ENCODE measurements at places on chromosomes 6 and 20.

DNA sequence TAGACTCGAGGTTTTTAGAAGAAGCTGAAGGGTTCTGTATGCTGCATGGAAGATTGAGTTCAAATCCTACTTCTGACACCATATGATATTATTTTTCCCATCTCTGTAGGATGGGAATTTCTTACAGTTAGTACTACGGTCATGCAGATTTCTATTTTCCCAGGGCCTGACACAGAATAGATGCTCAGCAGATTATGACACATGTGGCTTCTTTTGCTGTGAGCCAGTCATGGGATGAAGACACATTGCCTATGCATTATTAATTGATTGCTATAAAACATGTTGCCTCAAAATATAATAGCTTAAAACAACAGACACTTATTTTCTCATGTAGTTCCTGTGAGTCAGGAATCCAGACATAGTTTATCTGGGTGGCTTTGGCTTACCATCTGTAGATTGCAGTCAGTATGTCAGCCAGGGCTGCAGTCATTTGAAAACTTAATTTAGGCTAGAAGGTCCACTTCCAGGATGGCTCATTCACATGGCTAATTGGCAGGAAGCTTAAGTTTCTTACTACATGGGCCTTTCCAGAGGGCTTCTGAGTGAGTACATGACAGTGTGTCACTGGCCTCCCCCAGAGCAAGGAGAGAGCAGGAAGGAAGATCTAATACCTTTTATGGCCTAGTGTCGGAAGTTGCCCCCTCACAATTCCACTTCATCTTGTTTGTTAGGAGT, 29.5 kb downstream of the TOP1 start:
- no peak for DNase-seq

DNA sequence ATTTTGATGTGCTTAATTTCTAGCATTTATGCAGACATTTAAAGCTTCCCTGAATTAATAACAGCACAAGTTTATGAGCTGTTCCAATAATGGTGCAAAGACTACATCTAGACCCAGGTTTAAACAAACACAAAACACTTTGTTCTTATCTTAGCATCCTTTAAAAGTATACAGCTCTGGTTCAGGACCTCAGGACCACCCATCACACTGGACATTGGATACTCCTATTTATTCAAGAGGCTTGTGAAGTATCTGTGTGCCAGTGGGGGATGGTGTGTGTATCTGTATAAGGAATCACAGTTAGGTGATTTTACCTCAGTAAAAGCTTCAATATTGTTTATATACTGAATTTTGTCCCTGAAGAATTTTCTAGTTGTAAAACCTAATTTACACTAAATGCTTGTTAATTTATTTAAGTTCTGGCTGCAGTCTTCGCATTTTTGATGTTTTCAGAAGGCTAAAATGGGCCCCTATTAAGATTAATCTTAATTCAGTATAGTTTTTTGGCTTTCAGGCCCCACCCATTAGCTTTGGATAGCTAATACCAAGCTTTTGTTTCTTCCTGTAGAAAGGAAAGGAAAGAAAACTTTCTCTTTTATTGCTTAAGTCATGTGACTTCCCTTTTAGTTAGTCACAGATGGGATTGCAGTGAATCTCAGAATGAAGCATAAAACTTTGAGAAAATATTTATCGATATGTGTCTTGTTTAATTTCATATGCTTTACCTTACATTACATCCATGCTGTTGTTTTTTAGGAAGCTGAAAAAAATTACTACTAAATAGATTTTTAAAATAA, 13.1 kb downstream of the LIN28B start:
- DNase-seq = no peak

DNA sequence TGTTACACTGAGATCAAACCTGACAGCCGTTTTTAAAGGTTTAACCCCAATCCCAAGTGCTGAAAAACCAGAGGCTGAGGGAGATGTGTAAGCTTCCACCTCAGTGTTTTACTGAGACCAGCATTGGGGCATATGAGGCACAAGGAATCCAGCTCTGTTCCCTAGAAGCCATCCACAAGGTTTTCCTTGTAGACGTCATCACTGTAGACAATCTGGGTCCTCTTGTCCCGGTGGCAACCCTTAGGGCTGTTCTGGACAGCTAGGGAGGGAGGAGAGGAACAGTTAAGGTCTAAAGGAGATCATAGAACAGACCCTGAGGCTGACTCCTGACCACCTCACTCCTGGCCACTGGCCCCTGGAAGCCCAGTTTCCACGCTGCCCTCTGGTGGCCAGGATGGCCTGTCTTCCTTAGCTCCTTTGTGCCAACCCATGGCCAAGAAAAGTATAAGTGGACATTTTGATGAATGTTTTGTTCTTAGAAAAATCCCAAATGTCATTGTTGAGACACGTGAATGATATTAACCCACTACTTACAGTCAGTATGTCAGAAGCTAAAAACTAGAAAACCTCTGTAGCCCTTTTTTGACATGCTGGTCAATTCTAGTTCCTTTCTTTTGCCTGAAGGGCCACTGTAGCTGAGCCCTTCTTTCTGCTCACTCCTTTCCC, 6.4 kb downstream of the CFB start:
- DNase-seq = no peak

GRCh38 chr20:52494244-52494643, 302.7 kb upstream of the ZFP64 start:
- no peak for DNase-seq

GRCh38 chr6:6659600-6660327, 71.2 kb downstream of the LY86 start:
- no peak for DNase-seq

- no peak for DNase-seq
These were observed 379.9 kb upstream of the EPHA7 start for GRCh38 chr6:93799226-93799625.

- no peak for DNase-seq
These were observed 91.1 kb upstream of the HIVEP1 start for GRCh38 chr6:11921017-11921438.

- no peak for DNase-seq
These were observed 30.6 kb upstream of the LY86 start for GRCh38 chr6:6557886-6558285.

Measured in anterior cingulate cortex (tissue), 58 donors.